Fibroblast of the aortic adventitia (primary cell): ENCODE measurements at places on chromosomes 1 and 21. TPM values are rescaled to one million over a fixed set of nuclear protein-coding genes. Genes with fewer than 3 reads are reported as not detected.

DNA sequence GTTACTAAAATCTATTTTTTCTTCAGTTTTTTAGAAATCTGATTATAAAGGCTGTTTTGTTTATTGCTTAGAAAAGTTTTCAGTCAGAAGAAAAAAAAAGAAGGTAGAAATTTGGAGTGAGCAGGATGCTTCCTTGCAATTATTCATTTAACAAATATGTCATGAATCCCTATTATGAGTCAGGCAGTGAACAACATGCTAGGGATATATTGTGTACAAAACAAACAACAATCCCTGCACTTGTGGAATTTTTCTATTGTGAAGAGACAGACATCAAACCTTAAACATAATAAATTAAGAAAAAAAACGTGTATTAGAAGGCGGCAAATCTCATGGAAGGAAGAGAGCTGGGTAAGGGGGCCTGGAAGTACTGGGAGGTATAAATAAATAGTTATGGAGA lies 664.1 kb upstream of the CAMK1G start:
- DNase-seq, result peak; percentile 20

FCRLA gene
- total RNA-seq, result 0.90 TPM in 1 of 2 replicates, not detected in the other

LDLRAD1 gene
- total RNA-seq, result not detected in 2 replicates

- no peak for DNase-seq
Measured at GRCh38 chr1:110591956-110592355, 14.2 kb downstream of the KCNA2 start.

GRCh38 chr1:205183676-205184335 lies 27.7 kb downstream of the DSTYK start:
- peak; percentile 82 for DNase-seq

GRCh38 chr1:1806890-1807289 lies 28.6 kb upstream of the NADK start:
- DNase-seq, result peak; percentile 25

GRCh38 chr1:227357171-227357926 lies 39.1 kb upstream of the CDC42BPA start:
- peak; percentile 94 for DNase-seq
